ENCODE measurements at places on chromosomes 7 and 10.

- DNase-seq, result no peak
Measured at GRCh38 chr7:23191022-23191421, 9.2 kb downstream of the NUP42 start.

DNA sequence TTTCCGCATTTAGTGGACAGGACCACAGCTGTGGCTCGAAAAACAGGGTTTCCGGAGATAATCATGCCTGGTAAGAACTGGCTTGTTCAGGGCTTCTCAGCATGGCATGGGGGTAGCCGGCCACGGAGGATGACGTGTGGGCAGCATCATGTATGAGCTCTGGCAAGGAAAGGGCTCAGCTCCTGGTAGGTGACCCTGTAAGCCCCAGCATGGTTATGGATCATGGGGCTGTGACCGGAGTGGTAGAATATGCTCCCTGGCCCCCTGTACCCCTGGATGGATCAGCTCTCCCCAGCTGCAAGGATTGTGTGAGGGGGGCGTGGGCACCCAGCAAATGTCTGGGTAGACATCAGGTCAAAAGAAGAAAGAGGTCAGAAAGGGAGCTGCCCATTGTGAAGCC lies 113.5 kb downstream of the DOCK1 start:
- no peak for DNase-seq

- no peak for DNase-seq
Measured at GRCh38 chr10:76491216-76491615, 1059.8 kb downstream of the LRMDA start.

GRCh38 chr7:47991741-47992311 lies 12.4 kb upstream of the HUS1 start:
- no peak for DNase-seq

DNA sequence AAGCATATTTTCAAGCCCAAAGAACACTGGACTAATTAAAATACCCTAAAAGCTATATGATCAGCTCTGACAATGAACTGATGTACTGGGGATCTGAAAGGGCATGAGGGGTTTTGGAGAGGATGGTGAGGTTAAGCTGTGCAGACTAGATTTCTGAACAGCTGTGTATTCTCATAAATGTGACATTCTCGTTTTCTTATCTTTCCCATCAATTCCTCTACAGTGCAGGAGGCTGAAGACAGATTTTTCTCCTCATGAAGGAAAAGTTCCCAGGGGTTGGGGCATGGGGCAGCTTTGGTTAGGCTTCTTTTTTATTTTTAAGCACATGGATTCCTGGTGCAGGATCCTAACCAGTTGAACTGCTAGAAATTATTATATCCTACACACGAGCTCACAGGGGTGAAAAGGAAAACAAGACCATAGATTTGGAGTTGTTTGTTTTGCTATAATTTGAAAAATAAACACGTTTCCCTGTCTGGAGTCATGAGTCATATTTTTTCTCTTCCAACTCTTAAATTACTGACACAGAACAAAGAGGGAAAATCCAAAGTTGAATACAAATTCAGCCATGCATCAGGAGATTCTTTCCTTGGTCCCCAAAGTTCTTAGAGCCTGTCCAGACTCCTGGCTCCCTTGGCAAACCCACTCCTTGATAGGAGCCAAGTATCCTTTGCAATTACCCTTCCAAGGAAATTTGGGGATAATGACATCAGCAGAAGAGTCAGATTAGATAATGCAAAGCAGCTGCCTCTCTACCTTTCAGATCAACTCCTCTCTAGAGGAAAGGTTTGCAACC lies 147.7 kb upstream of the NPVF start:
- DNase-seq, result no peak

GRCh38 chr10:79434821-79435251 lies 10.6 kb downstream of the ZCCHC24 start:
- peak; percentile 40 for DNase-seq

DNA sequence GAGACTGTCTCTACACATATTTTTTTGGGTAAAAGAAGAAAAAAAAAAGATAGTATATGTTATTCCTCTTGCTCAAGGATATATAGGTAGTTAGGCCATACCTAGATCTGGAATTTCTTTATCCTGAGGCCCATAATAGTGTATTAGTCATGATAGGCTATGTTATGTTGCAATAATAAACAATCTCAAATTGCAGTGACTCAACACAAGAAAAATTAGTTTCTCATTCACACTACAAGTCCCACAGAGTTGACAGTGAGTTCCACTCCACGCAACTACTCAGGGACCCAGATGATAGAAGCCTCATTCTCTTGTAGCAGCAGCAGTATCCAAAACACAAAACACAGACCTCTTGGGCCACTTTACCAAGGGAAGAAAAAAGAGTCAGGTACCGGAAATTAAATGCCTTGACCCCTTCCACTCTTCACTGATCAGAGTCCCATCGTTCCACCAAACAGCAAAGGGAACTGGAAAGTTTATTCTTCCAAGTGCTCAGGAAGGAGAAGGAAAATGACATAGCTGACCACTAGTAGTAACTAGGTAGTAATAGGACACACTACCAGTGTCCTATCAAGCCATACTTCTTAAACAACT lies 7.4 kb upstream of the C10orf67 start:
- DNase-seq, result peak; percentile 42

DNA sequence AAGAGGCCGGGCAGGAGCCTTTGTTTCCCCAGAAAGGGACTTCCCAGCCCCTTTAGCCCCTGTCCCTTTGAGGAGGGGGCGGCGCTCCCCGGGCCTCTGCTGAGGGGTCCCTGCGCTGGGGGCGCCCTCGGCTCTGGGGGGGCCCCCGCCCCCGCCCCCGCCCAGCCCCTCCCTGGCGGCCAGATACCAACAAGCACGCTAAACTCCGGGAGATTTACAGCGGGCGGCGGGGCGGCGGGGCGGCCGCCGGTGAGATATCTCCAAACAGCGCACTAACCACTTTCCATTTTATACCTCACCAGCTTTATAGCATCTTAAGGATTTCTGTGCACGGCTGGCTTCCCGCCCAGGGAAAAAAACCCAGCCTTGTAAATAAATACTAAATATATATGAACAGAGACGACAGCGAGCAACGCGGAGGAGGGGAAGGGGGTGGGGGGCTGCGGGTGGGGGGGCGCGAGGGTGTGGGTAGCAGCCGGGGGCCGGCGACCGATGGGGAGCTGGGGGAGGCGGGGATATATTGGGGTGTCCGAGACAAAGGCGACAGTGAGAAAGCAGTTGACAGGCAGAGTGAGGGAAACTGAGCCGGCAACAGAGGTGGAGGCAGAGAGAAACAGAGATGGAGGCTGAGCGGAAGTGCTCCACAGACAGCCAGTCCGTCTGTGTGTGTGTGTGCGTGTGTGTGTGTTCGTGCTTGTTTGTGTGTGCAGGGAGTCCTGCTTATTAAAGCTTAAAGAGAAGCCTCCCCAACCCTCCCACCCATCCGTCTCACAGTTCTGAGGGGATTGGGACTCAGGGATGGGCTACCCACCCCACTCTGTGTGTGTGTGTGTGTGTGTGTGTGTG lies 85.8 kb downstream of the HIF1AN start:
- DNase-seq, result no peak

- no peak for DNase-seq
Measured at GRCh38 chr10:110851020-110851612, 20.6 kb upstream of the PDCD4 start.

DNA sequence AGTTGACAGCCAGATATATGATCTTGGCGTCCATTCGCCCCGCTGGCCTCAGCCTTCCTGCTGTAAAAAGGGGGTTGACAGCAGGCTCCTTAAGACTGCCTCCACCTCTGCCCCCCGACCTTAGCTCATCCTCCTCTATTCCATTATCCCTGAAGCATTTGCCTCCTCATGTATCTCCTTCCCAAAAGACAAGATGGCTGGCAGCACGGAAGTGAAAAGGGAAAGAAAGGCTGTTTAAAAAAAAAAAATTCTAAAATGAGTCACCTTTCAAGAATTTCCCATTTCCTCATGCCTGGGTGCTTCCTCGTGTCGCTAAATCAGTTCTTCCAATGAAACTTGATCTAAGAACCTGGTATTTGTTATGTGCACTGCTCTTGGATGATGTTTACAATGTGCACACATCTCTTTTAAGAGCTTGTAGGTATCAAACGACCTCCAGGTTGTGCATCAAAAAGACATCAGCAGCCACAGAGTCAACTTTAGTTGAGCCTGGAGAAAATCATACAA lies 1.7 kb downstream of the SCRN1 start:
- DNase-seq, result peak; percentile 69

DNA sequence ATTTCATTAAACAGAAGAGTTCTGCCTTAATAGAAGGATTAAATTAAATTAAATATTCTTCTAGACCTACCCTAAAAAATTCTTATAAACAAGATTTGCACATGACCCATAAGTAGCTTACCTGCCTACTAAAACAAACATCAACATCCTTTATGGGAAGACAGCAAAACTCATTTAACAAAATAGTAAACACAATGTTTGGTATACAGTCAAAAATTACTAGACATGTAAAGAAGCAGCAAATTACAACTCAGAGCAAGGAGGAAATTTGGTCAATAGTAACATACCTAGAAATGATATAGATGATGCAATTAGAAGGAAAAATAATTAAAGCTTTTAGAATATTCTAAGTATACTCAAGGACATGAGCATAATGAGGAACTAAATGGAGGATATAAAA lies 27.9 kb downstream of the CCDC172 start:
- DNase-seq, result no peak

DNA sequence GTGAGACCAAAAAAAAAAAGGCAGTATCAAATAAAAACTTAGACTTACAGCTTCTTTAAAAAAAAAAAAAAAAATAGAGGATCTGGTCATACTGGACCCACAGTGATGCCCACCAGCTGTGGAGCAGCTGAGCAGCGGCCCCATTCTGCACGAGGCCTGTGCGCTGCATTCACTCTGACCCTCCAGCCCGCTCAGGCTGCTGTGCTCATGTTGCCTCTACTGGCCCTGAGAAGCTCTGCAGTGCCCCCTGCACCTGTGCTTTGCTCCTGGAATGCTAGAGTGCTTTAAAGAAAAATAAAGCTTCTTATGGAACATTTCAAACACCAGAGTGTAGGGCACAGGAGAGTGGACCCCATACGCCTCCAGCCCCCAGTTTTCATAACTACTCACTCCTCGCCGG lies 33.2 kb downstream of the TMEM120A start:
- no peak for DNase-seq

GRCh38 chr7:107560898-107561516 lies 2.7 kb downstream of the COG5 start:
- no peak for DNase-seq

GRCh38 chr10:78384049-78384431 lies 350.4 kb downstream of the RPS24 start:
- no peak for DNase-seq

DNA sequence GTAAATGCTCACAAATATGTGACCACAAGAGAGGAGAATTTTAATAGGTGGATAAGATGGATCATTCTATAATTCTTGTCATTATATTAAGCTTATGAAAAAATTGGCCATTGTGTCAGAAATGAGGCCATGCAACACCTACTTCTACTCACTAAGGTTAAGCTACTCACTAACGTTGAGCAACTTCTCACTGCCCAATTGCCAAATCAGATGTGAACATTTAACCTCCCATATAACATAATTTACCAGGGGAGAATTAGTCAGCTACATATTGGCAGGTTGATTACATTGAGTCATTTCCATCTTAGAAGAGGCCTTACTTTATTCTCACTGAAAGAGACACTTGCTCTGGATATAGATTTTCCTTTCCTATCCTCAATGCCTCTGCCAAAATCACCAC lies 211.2 kb upstream of the DGKB start:
- DNase-seq, result no peak

DNA sequence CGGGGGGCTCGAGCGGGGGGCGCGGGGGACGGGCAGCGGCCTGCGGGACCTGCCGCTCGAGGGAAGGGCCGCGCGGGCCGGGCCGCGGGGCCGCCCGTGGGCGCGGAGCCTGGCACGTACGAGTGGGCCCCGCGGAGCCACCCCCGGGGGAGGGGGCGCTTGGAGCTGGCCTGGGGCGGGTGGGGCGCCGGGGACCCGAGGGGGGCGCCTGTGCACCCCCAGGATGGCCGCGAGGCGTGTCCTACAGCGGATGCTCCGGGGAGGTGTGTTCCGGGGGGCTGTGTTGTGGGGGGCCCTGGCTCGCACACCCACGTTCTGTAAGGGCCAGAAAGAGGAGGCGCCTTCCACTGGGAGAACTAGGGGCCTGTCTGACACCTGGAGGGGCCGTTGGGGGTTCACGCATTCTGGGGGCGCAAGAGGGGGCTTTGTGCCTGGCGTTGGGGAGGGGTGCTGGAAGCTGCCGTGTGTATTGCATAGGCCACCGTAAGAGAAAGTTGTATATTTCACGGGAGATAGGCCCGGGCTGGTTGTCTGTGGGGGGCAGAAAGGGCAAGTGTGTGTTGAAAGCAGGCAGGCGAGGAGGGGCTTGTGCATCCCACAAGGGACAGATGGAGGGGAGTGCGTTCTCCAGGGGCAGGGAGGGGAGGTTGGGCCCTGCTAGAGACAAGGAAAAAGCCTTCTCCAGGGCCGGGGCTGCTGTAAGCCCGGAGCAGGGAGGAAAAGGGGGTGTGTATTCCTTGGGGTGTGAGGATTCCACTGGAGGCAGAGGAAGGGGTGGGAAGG lies 663 bp downstream of the VPS37D start:
- no peak for DNase-seq

DNA sequence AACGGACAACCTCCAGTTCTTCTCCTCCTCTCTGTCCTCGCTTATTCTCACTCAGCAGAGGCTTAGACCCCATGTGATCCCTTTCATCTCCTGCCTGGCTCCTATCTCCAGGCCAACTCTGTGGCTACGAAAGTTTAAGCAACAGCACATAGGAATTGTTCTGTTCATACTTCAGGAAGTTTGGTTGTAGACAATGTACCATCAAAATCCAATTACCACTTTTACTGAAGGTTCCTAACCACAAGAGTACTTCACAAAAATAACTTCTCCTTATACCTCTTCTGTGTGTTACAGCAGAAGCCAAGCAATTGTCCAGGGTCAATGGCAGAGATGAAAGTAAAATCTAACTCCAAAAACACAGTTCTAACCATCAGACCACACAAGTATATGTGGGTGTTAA lies 80.0 kb downstream of the SLC25A13 start:
- DNase-seq, result no peak
